NCI-H2081 treated with DMSO at 0.1 percent for 48 hours (cell line): ENCODE measurements at places on chromosomes 5 and 9.

DNA sequence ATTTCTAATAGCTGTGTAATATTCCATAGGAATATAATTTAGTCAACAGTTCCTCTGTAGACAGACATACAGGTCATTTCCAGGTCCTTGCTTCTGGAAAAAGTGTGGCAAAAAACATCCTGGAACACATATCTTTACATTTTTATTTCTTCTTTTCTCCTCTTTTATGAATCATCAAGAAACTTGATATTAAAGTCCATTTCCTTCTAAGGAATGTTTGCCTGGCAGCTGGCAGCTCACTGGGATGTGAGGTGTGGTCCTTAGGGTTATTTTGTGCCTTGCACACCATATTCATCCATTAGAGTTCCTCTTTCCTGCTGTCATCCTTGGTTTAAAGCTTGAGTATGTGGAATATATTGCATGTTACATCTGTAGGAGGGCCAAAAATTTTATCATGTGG, 122.0 kb downstream of the GALNT10 start:
- no peak for DNase-seq

GRCh38 chr5:60568646-60569045, 131.3 kb downstream of the DEPDC1B start:
- DNase-seq, result no peak

DNA sequence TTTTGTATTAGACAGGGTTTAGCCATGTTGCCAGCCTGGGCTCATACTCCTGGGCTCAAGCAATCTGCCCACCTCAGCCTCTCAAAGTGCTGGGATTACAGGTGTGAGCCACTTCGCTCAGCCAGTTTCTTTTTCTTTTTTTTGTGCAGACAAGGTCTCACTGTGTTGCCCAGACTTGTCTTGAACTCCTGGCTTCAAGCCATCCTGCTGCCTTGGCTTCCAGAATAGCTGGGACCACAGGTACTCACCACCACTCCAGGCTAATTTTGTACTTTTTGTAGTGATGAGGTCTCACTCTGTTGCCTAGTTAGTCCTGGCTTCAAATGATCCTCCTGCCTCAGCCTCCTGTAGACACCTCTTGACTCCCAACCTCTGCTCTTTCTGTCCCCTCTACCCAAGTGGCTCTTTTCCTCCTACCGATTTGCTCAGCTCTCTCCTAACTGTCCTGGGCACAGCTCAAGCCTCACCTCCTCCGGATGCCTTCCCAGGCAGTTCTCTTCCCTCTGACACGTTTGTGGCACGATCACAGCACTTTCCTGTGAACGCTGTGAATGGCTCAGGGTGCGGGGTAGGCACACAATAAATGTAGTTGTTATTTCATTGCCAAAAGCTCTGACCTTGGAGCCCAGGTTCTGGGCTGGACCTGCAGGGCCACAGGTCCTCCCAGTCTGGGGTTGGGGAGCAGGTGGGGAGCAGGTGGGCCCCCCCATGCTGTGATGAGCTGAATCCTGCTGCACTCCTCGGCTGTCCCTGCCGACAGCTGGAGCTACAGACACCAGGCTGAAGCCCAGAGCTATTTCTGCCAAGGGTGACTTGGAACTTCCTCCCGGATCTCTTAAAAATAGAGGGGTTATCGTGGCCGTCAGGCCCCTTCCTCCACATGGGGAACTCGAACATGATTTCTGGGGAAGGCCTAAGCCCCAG, 23.9 kb downstream of the GFI1B start:
- DNase-seq, result no peak

DNA sequence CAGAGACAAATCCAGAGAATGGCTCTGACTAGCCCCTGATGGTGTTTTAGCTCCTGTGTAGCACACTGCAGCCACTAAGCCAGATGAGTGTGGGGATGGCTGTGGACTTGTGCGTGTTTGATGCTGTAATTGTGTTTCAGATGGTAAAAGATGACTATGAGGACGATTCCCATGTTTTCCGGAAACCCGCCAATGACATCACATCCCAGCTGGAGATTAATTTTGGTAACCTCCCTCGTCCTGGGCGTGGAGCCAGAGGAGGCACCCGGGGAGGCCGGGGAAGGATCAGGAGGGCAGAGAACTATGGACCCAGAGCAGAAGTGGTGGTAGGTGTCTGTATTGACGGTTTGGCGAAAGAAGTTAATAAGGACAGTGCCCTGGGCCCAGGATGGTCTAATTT, 38.0 kb downstream of the HABP4 start:
- DNase-seq, result no peak

GRCh38 chr5:143921525-143922311, 109.8 kb downstream of the HMHB1 start:
- no peak for DNase-seq

DNA sequence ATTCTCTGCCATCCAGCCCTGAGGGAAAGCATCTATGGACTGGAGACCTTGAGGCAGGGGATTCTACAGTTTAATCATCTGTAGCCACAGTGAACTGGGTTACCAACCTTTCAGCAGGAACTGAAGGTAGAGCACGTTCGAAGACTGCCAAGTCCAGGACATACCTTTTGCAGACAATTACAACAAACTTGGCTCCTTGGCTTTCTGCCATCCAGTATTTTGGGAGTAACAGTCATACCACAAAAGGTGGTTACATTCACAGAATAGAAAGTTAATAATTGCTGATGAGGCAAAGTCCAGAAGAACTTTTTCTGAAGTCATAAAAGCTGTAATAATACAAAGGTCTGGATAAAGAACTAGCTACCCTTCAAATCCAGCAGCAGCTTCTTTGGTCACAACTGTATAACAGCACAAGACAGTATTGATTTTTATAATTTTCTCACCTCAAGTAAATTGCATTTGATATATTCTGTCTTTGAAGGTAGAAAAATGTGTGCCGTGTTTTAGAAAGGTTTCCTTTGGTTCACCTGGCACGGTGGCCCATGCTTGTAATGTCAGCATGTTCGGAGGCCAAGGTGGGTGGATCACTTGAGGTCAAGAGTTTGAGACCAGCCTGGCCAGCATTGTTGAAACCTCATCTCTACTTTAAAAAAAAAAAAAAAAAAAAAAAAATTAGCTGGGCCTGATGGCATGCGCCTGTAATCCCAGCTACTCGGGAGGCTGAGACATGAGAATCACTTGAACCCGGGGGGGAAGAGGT, 236.6 kb downstream of the NR3C1 start:
- DNase-seq, result no peak

DNA sequence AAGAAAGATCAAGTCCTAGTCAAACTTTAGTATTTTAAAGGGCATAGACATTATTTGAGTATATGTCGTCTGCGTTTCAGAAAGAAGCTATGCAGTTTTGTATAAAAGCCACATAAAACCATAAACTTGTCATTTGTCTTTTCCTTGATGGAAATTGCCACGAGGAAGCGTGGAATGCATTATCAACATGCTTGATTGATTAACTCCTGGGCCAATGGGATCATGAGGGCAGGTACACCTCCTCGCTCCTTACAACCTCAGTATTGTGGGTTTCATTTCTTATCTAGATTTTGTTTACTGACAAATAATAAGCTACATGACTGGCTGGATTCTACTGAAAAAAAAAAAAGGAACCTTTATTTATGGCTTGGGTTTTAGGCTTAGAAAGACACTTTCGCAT, 122.5 kb upstream of the RFX3 start:
- no peak for DNase-seq

DNA sequence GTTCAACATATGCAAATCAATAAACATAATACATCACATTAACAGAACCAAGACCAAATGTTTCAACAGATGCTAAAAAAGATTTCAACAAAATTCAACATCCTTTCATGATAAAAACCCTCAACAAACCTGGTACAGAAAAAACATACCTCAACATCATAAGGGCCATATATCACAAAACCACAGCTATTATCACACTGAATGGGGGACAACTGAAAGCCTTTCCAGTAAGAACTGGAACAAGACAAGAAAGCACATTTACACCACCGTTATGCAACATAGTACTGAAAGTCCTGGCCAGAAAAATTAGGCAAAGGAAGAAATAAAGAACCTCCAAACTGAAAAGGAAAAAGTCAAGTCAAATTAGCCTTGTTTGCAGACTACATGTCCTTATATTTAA, 93.6 kb downstream of the DTWD2 start:
- no peak for DNase-seq

GRCh38 chr5:88377705-88378656, 109.3 kb upstream of the TMEM161B start:
- DNase-seq, result no peak

GRCh38 chr9:93066978-93067603, 8.6 kb downstream of the SUSD3 start:
- no peak for DNase-seq

DNA sequence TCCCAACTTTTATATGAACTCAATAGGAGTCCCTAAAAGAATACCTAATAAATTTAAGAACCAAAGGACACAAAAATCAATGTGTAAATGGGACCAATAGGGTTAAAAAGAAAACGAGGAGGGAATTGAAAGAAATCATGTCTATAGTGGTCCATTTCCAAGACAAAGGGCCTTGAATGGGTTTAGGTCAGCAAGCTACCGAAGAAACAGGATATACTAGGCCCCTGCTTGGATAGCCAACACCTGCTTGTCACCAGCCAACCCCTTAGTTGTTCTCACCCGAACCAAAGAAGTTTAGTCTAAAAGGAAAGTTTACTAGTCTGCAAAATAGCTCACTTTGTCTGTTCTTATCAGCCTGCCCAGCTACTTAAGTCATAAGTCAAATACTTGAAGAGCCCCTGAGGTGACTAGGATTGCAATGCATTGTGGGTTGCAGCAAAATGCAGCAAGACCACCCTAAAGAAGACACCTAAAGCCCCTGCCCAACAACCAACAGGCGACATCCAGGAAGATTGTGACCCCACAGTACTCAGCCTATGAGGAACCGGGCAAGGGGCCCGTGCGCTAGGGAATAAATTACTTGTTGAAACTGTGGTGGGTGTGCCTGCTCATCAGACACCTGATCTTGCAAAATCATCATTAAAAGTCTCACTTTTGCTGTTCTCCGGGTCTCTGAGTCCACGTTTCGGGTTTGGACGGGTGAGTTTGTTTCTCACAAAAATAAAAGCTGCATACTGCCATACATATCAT, 183.9 kb upstream of the PPP1R26 start:
- no peak for DNase-seq
